ENCODE measurements at places on chromosomes 16 and 17. TPM values are rescaled to one million over a fixed set of nuclear protein-coding genes. Genes with fewer than 3 reads are reported as not detected.

DNA sequence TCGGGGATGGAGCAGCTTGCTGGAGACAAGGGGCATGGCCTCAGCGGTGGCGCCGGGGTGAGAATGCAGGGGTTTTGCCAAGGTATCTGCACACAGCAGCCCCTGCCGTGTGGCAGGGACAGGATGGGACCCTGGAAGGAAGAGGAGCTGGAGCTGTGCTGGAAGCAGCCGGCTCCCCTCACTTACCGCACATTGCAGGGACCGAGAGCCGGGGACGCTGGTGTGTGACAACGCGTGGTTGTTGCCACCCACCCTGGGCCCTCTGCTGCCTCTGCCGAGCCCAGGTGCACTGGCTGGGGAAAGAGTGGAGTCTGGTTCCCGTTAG, 3.0 kb downstream of the NUBP2 start:
- H3K4me3 ChIP-seq: no peak overlapping the region
- H3K27me3 ChIP-seq: no peaks in the 10 kb centered on the region
- H3K27ac ChIP-seq: no peak overlapping the region

DNA sequence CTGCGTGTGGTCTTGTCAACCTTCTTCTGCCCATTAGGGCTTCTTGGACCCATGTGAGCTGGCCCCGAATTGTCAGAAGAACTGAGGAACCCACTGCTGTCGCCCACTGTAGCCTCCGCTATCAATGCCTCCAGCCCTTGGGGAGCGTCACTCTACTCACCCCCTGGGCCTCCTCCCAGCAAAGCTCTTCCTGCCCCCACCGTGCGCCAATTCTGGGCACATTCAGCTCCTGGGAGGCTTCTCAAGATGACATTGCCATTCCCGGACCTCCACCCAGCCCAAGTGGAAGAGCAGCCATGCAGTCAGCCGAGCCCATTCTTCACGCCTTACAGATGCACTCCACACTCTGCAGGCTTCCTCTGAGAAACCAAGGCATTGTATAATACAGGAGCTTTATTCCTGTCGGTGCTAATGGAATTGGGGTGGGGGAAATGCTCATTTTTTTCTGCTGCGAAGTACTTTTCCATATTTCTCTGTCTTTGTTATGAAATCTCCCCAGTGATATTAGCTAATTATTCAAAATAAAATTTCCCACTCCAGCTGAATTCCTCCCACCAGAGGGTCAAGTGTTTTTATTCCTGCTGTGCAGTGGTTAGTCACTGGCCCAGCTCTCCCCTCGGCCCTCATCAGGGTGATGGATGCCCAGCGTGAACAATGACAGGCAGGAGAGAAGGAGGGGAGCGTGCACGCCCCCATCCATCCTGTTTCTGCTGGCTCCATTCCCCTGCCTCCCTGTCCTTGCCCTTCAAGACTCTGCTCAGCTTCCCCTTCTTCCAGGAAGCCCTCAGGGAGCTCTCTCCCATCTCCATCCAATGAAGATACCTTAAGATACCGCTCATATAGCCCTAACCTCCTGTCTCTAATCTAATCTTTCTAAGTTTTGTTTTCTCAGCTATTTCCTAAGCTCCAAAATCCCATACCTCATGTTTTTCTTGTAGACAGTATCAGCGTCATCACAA, 87.7 kb downstream of the C16orf95 start:
- no peaks in the 10 kb centered on the region for H3K27me3 ChIP-seq
- DNase-seq: no peak
- H3K4me3 ChIP-seq: no peak overlapping the region
- no peak overlapping the region for H3K27ac ChIP-seq

GRCh38 chr17:21814776-21815175, 122.5 kb downstream of the KCNJ18 start:
- H3K36me3 ChIP-seq: no peaks in the 10 kb centered on the region
- no peaks in the 10 kb centered on the region for H3K27me3 ChIP-seq
- no peak overlapping the region for H3K4me3 ChIP-seq
- H3K27ac ChIP-seq: no peak overlapping the region

DNA sequence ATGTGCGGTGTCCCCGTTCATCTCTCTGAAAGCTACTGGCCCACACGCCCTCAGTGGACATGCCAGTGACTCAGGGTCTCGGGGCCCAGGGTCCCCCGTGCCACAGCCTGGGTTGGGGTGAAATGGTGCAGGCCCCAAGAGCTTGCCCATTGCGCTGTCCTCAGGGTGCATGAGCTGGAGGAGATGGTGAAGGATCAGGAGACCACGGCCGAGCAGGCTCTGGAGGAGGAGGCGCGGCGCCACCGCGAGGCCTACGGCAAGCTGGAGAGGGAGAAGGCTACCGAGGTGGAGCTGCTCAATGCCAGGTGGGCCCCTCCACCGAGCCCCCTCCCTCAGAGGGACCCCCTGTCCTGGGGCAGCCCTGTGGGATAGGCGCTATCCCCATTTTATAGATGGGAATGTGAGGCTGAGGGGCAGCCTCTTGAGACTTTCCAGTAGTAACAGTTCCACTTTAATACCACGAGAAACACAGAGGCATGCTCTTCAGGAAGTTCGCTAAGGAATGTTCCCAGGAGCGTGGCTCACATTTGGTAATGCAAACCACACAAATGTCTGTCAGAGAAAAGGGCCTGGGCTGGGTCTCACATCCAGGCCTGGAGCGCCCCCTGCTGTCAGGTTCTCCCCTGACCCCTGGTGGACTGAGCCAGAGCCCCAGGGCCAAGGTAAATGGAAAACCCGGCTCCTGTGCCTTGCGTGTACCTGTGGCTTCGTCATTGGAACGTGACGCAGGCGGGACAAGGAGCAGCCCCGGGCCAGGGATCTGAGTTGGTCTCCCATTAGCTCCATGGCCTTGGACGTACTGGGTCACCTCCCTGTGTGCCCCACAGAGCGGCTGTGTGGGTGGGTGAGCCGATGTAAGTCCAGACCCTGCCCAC, 133.7 kb downstream of the RAB11FIP4 start:
- H3K4me1 ChIP-seq: no peaks in the 10 kb centered on the region
- H3K27me3 ChIP-seq: no peaks in the 10 kb centered on the region
- no peak overlapping the region for H3K4me3 ChIP-seq
- DNase-seq: peak; percentile 100

DNA sequence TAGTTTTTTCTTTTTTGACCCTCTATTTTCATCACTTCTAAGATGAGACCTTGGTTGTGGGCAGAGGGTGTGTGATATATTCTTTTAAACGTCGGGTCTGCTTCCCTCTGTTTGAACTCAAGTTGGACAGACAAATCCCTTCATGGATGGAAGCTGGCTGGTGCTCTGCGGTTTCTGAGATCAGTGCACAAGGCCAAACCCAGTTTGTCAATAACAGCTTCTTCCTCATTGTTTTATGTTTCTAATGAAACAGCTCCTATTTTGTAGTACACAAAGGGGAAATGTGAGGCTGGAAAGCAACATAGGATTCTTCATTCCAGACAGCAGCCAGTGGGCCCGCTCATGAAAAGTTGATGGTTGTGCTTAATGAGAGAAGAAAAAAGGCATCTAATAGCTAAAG, 159.6 kb downstream of the PRKCA start:
- no peaks in the 10 kb centered on the region for H3K36me3 ChIP-seq
- H3K27ac ChIP-seq: no peak overlapping the region
- H3K4me1 ChIP-seq: no peaks in the 10 kb centered on the region
- H3K27me3 ChIP-seq: no peaks in the 10 kb centered on the region
- no peak for DNase-seq

CHD9NB gene
- 12.2 TPM for total RNA-seq

DNA sequence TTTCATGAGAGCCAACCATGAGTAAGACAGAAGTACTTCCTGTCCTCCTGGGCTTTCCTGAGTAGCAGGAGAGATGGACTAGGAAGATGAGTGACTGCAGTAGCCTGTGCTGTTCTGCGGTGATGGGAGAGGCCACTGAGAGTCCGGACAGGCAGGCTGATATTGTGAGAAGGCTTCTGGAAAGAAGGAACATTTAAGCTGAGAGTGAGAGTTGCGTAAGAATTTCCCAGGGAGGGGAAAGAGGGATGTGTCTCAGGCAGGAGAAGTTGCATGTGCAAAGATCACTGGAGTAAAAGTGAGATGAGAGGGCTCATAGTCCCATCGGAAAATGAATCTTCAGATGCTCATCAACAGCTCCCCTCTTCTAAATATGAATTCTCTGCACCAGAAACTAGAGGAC, 258.3 kb downstream of the RBFOX1 start:
- H3K27me3 ChIP-seq: no peaks in the 10 kb centered on the region
- DNase-seq: no peak
- H3K36me3 ChIP-seq: no peaks in the 10 kb centered on the region
- no peaks in the 10 kb centered on the region for H3K4me1 ChIP-seq
- H3K4me3 ChIP-seq: no peak overlapping the region

ELMO3 gene
- total RNA-seq: 5.6 TPM

GRCh38 chr17:42817866-42818265, 6.2 kb downstream of the BECN1 start:
- no peak overlapping the region for H3K4me3 ChIP-seq
- no peaks in the 10 kb centered on the region for H3K27me3 ChIP-seq

GRCh38 chr17:80947200-80947940, 44.3 kb upstream of the CHMP6 start:
- DNase-seq: no peak
- no peaks in the 10 kb centered on the region for H3K27me3 ChIP-seq
- H3K36me3 ChIP-seq: peaks cover 24% of the 10 kb centered on the region
- no peak overlapping the region for H3K4me3 ChIP-seq

CCDC78 gene
- 7.1 TPM for total RNA-seq

DNA sequence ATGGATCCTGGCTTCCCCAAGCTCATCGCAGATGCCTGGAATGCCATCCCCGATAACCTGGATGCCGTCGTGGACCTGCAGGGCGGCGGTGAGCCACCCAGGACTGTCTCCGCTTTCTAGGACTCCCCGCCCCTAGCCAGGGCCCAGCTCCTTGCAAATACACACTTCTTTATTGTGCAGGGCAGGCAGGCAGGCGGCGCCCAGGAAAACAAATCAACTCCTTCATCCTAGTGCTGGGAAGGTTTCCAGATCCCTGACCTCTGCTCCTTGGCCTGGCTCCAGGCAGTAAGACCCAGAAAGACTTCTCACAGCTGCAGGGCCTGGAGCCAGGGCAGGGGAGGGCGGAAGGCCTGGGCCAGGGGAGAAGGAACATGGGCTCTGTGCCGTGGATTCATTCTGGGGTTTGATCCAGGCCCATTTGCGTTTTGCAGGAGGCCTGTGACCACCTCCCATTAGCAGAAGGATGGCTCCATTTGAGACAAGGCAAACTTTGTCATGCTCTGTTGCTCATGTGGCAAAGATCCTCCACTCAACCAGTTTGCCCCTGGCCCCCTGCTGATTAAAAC, 6.0 kb upstream of the LPCAT2 start:
- peak overlapping the region; percentile 70 for H3K27ac ChIP-seq
- peaks cover 4% of the 10 kb centered on the region for H3K36me3 ChIP-seq
- H3K4me1 ChIP-seq: peaks cover 5% of the 10 kb centered on the region
- H3K4me3 ChIP-seq: no peak overlapping the region

GRCh38 chr16:49344401-49344800, 29.2 kb upstream of the C16orf78 start:
- no peaks in the 10 kb centered on the region for H3K36me3 ChIP-seq
- no peak overlapping the region for H3K27ac ChIP-seq
- no peak overlapping the region for H3K4me3 ChIP-seq
- no peaks in the 10 kb centered on the region for H3K4me1 ChIP-seq

DNA sequence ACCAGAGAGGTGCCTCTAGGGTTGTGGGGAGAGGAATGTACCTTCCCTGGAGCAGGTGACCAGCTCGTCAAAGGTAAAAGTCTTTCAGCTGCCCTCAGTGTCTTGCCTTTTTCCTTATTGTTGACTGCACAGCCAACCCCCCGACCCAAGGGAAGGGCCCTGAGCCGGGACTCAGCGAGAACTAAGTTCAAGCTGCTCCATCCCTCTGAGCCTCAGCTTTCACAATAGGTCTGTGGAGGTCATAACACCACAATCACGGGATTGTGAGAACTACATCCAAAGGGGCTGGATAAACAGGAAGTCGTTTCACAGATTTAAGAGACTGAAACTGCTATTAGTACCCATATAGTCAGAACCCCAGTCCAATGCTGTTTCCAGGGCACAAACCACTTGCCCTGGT, 2.6 kb upstream of the KRT36 start:
- no peak for DNase-seq
- H3K4me1 ChIP-seq: no peaks in the 10 kb centered on the region
- no peak overlapping the region for H3K4me3 ChIP-seq
- no peaks in the 10 kb centered on the region for H3K27me3 ChIP-seq

TSPAN10 gene
- total RNA-seq: 1.8 TPM

- no peaks in the 10 kb centered on the region for H3K36me3 ChIP-seq
- no peak overlapping the region for H3K27ac ChIP-seq
- no peaks in the 10 kb centered on the region for H3K4me1 ChIP-seq
- no peaks in the 10 kb centered on the region for H3K27me3 ChIP-seq
- H3K4me3 ChIP-seq: no peak overlapping the region
- no peak for DNase-seq
Measured at GRCh38 chr16:75120253-75120652, 3.7 kb upstream of the LDHD start.

- H3K27ac ChIP-seq: no peak overlapping the region
- H3K4me3 ChIP-seq: peak overlapping the region; percentile 76
- no peaks in the 10 kb centered on the region for H3K36me3 ChIP-seq
Measured at GRCh38 chr17:67994817-67995569, 1.3 kb downstream of the C17orf58 start.

HS3ST3B1 gene
- total RNA-seq: 9.1 TPM

FBXL16 gene
- total RNA-seq: 6.2 TPM

GRCh38 chr16:78405040-78405439, 305.6 kb downstream of the WWOX start:
- H3K36me3 ChIP-seq: peaks cover 14% of the 10 kb centered on the region
- H3K27ac ChIP-seq: no peak overlapping the region
- H3K27me3 ChIP-seq: no peaks in the 10 kb centered on the region
- no peak overlapping the region for H3K4me3 ChIP-seq
- no peak for DNase-seq

LGALS9 gene
- total RNA-seq: 1.6 TPM

BCKDK gene
- total RNA-seq: 108 TPM

DNA sequence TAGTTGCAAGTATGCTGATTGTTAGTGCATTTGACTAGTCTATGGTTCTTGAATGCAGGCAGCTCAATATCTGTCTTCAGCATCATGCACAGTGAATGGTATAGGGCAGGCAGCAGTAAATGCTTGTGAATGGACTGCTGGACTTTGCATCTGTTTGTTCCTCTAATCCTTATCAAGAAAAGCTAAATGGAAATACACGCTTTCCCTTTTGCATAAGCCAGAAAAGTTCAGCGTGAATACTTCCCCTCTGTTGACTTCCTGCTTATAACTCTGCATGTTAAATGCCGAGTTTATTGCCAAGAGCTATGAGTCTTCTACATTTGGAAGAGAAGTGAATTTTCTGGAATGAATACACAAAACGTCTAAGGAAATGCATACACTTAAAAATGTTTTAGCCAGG, 127.9 kb upstream of the CPHXL start:
- H3K4me3 ChIP-seq: no peak overlapping the region
- DNase-seq: no peak
- H3K36me3 ChIP-seq: no peaks in the 10 kb centered on the region
- H3K27ac ChIP-seq: no peak overlapping the region

SLFN12L gene
- total RNA-seq: not detected

SOCS1 gene
- 9.2 TPM for total RNA-seq

GRCh38 chr16:89495121-89495520, 4.8 kb upstream of the ANKRD11 start:
- no peak overlapping the region for H3K4me3 ChIP-seq
- peaks cover 3% of the 10 kb centered on the region for H3K4me1 ChIP-seq
- H3K27ac ChIP-seq: no peak overlapping the region
- H3K36me3 ChIP-seq: no peaks in the 10 kb centered on the region
- no peaks in the 10 kb centered on the region for H3K27me3 ChIP-seq
